ENCODE measurements at places on chromosomes 2 and 18. TPM values are rescaled to one million over a fixed set of nuclear protein-coding genes. Genes with fewer than 3 reads are reported as not detected.

HMSD gene
- total RNA-seq = not detected

SCYGR5 gene
- not detected for total RNA-seq

CNGA3 gene
- not detected for total RNA-seq

CBLN2 gene
- 0.18 TPM for total RNA-seq

ACMSD gene
- not detected for total RNA-seq

FZD7 gene
- total RNA-seq = 10.0 TPM

CCT7 gene
- 876 TPM for total RNA-seq

NEURL3 gene
- total RNA-seq = not detected

SDC1 gene
- 62.6 TPM for total RNA-seq

CD226 gene
- not detected for total RNA-seq

C2orf66 gene
- total RNA-seq = 0.08 TPM

SLC23A3 gene
- total RNA-seq = 0.13 TPM

TTLL4 gene
- 52.1 TPM for total RNA-seq

TCF23 gene
- total RNA-seq = not detected

C2orf78 gene
- not detected for total RNA-seq

TYW5 gene
- 11.8 TPM for total RNA-seq

LINC00305 gene
- total RNA-seq = not detected

LOXHD1 gene
- total RNA-seq = not detected

IL36RN gene
- not detected for total RNA-seq

OTX1 gene
- total RNA-seq = 4.3 TPM

POU3F3 gene
- 2.3 TPM for total RNA-seq

NT5DC4 gene
- not detected for total RNA-seq

DTNA gene
- 12.4 TPM for total RNA-seq

DLX1 gene
- total RNA-seq = 13.5 TPM

TANK gene
- 45.2 TPM for total RNA-seq

CSRNP3 gene
- total RNA-seq = 2.4 TPM

PCBP1 gene
- 81.6 TPM for total RNA-seq

SIGLEC15 gene
- total RNA-seq = not detected

GKN2 gene
- not detected for total RNA-seq

SCN7A gene
- total RNA-seq = 0.18 TPM

C2orf81 gene
- total RNA-seq = 0.48 TPM

REV1 gene
- total RNA-seq = 35.5 TPM

CEBPZ gene
- 124 TPM for total RNA-seq

GPBAR1 gene
- total RNA-seq = 0.25 TPM

GKN1 gene
- not detected for total RNA-seq

CYS1 gene
- not detected for total RNA-seq

FBLN7 gene
- not detected for total RNA-seq

TMEM200C gene
- total RNA-seq = not detected

CNDP1 gene
- total RNA-seq = not detected

PLEKHH2 gene
- 7.1 TPM for total RNA-seq

MAB21L4 gene
- 1.0 TPM for total RNA-seq
